Activated T-helper 1 cell treated with anti-CD3 and anti-CD28 coated beads, Interleukin-2, amount 50 U/mL, for 16 hours (primary cell): ENCODE measurements at places on chromosomes 12 and 14.
A peak's percentile ranks its signal among the peaks of the same experiment; 100 is the strongest.

- DNase-seq: no peak
Observed at GRCh38 chr14:99245564-99246511, 26.2 kb downstream of the BCL11B start.

- DNase-seq: no peak
Observed at GRCh38 chr12:117037289-117038022, 61.8 kb downstream of the TESC start.

DNA sequence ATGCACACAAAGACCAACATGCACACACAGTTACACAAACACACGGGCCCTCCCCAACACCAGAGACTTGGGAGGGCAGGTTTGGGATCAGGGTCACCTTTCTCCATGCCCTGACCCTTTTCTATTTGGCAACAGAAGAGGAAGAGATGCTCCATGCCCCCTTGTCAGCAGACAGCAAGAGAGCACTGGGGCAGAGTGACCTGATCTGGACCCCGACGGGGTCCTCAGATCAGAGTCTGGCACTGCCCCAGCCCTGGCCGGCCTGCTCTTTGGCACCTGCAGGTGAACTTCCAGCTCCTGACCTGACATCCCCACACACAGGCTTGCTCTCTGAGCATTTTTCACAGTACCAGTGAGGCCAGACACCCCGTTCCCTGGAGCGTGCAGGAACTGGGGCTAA lies 21.4 kb downstream of the ADCY6 start:
- no peak for DNase-seq

- DNase-seq: no peak
Observed at GRCh38 chr12:109730306-109731145, 16.9 kb downstream of the FAM222A start.

- DNase-seq: no peak
Observed at GRCh38 chr12:47941475-47941780, 22.0 kb upstream of the TMEM106C start.

- DNase-seq: no peak
Observed at GRCh38 chr14:69900603-69901002, 21.4 kb downstream of the SMOC1 start.

- DNase-seq: no peak
Observed at GRCh38 chr12:3727354-3727753, 25.6 kb downstream of the CRACR2A start.

DNA sequence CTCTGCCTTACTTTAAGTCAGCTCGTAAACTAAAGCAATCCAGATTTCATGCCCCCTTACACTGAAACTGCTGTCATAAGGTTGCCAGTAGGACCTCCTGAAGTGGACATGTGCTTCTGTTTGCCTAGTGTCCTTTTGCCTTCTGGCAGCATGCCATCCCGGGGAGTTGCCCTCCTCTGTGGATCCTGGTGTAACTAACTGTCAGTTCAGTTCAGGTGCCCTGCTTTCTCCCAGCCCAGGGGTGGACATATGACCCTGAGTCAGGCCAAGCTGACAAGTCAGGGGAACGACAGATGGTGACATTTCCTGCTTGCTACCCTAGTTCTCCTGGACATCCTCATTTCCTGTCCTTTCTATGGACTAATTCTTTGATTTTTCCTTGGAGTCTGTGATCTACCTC lies 25.6 kb downstream of the AKAP6 start:
- no peak for DNase-seq

- DNase-seq: no peak
Observed at GRCh38 chr12:50458606-50459005, 46.2 kb upstream of the DIP2B start.

DNA sequence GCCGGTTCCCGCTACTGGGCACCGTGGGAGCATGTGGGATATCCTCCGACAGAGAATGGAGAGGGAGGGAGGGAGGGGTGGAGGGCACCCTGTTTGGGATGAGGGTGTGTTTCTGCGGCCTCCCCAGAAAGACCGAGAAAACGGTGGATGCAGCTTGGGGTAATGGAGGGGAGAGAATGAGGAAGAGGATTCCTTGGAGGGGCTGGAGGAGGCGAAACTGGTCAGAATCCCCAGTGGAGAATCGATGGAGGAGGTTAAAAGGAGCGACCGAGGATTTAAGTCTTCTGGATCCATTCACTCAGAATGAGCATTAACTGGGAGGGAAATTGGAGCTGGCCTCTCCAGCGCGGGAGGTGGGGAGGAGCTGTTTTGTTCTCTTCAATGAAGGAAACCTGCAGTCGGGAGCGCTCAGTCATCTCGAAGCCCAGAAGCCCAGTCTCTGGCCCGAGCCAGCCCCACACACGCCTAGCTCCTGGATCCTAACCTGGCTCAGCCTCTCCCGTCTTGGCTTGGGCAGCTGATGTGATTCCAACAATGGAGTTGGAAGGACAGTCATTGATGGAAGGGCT lies 581 bp downstream of the ARG2 start:
- no peak for DNase-seq

- DNase-seq: no peak
Observed at GRCh38 chr14:33780035-33780434, 170.8 kb downstream of the EGLN3 start.

GRCh38 chr14:105448706-105449111 lies 25.9 kb upstream of the CRIP2 start:
- peak; percentile 50 for DNase-seq

DNA sequence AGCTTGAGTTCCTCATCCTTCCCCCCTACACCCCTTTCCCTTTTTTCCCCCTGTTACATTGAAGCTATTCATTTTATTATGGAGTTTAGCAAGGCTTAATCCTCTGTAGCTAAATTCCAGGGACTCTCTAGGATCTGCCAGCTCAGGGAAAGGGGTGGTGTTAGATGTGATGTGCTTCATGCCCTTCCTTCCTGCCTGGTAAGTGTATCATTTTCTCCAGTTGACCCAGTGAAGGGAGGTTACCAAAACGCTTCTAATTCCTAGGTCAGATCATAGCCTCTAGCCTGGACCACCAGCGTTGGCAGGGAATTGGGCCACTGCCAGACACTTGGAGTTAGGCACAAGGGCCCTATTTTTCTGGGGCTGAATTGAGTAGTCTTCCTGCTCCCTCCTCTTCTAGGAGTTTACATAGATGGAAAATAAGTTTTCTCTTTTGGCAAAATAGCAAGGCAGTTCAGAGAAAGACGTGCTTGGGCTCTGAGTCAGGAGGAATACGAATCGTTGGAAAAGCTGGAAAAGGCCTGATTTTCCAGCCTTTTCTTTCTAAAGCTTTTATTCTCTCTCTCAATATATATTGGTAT lies 88.3 kb downstream of the NPAS3 start:
- DNase-seq: no peak

DNA sequence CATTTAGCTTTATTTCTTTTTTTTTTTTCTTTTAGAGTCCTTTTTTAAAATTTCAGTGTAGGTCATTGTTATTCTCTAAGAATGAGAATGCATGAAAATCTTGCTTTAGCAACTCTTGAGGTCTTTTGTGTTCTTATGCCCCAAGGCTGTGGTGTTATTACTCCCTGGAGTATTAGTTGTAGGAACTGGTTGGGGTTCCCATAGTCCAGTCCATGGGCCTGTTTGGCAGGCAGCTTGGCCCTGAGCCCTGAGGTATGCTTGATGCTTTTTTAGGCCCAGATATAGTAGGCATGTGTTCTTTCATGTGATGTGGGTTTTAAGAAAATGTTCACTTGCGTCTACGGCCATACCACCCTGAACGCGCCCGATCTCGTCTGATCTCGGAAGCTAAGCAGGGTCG lies 1.6 kb downstream of the FAM234B start:
- DNase-seq: no peak

- no peak for DNase-seq
Observed at GRCh38 chr12:71627438-71628002, 36.1 kb downstream of the ZFC3H1 start.

GRCh38 chr14:98181768-98182167 lies 1090.2 kb downstream of the BCL11B start:
- DNase-seq: no peak

- DNase-seq: no peak
Observed at GRCh38 chr14:79571366-79571765, 639.9 kb downstream of the DIO2 start.

GRCh38 chr12:4483885-4484823 lies 38.5 kb upstream of the FGF6 start:
- DNase-seq: no peak

DNA sequence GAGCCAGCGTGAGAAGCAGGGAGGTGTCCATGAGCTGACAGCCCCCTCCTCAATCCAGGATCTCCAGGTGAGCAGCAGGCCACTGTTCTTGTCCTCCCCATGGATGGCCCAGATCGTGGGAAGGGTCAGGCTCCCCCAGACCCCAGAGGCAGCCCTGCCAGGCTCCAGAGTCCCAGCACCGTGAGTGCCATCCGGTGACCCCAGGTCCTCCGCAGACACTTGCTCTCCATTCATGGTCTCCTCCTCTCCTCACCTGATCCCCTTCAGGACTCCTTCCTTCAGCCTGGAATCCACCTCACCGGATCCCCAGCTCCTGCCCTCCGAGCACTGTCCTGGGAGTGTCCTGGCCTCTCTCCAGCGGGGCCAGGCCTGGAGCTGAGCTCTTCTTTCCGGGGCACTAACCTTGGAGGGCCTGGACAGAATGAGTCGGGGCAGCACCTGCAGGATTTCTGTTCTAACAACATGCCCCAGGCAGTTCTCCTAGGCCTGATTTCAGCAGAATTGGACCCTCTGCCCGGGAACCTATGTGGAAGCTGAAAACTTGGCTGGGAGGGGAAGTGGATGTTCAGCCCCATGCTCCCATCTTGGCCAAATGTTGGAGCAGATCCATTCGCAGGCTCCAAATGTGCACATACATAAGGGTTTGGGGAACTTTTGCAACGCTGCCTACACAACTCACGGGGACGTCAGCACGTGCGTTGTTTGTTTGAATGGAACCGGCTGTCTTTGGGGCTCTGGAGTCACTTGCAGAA lies 341.6 kb upstream of the SFSWAP start:
- DNase-seq: no peak

- no peak for DNase-seq
Observed at GRCh38 chr12:89356069-89356665, 3.9 kb upstream of the DUSP6 start.

DNA sequence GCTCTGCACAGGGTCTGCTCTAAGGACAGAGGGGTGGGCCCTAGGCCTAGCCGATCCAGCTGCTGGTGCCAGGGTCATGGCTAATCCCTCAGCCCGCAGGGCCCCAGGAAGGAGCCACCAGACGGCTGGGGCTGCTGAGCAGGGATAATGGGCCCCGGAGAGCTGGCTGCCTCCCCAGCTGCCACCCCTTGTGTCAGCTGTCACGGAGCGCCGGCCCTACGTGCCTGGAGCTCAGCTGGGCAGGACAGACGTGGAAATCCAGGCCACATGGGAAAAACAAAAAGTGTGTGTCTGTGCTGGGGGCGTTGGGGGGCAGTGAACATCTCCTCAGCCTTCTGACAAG lies 36.2 kb downstream of the CHGA start:
- DNase-seq: no peak

- DNase-seq: no peak
Observed at GRCh38 chr12:128338386-128339125, 71.6 kb downstream of the TMEM132C start.

- no peak for DNase-seq
Observed at GRCh38 chr14:30710876-30711275, 88.8 kb downstream of the SCFD1 start.

DNA sequence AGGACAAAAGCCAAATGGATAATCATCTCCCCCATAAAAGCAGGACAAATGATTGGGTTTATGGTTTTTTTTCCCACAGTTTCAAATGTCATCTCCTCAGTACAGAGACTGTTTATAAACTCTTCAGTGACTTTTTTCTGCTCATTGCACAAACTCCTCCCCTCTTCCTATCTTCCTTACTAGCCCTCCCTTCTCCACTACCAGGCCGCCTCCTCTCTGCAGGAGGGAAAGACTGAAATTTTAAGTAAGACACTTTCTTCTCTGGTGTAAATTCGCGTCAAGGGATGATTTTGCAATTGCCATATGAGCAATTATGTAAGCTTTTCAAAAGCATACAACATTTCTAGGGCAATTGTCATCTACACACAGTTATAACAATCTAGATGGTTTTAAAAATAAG lies 37.0 kb downstream of the BTG1 start:
- DNase-seq: no peak

GRCh38 chr12:93360688-93361087 lies 17.0 kb upstream of the NUDT4 start:
- no peak for DNase-seq

- DNase-seq: no peak
Observed at GRCh38 chr12:53722450-53723041, 4.7 kb downstream of the CALCOCO1 start.

DNA sequence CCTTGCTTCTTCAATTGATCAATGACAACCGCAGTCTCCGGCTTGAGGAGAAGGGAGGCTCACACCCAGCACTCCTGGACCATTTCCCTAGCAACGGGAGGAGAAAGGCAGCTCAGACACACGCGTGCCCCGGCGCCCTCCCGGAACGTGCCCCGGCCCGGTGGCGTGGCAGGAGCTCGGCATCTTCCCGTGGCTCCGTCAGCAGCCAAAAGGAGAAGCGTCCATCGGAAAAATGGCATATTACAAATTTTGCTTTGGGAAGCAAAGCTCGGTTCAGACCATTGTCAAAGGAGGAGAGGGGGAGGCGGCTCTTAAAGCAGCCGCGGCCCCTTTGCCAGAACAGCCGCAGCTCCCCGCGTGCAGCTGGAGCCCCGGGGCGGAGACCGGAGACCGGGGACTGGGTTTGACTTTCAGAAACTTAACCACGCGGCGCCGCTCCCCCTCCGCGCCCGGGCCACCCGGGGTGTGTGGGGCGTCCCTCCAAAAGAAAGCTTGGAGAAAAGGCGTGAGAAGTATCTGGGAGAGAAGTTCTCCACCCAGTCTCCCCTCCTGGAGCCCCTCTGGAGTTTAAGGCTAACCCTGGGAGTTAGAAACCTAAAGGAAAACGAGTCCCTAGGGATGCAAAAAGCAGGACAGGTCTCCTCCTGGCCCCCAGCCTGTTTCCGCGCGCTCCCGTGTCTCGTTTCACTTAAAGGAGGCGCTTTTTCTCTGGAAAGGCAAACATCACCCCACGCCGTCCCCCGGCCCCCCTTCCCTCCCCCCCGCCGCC lies 545 bp downstream of the PPFIA2 start:
- DNase-seq: no peak

DNA sequence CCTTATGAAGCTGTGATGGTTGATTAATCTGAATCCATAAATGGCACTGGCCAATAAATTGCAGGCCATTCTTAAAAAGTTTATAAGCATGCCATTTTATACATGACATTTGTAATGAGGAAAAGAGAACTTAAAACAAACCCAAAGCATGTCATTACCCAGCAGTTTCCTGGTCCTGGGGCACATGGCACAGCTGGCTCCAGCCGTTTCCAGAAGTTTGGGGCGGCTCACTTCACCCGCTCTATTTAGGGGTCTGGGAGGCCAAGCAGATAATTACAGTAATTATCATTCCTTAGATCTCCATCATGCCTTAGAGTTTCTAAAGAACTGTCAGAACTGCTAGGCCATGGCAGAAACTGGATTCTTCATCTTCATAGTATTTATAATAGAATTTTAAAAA lies 6.4 kb downstream of the ADGRD1 start:
- DNase-seq: no peak
